Urinary bladder (tissue), 4 donors: ENCODE measurements at places on chromosomes 13 and 19.

DNA sequence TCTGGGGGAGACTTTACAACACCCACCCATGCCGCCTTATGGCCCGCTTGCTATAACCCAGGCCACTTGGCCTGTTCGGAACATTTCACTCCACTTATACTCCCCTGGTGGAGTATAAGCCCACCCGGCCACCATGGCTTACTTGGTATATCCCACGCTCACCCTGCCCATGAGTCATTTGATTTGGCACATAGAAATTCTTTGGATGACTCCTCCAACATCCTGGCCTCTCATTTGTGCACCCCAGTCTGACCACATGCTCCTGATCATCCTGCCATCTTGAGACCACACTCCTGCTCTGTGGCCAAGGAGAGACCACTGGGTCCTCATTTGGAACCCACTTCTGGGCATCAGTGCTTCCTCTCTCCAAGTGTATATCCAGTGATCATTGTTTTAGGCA, 5.2 kb downstream of the SPACA6 start:
- DNase-seq, result no peak

GRCh38 chr13:82878536-82878935, 1003.7 kb downstream of the SLITRK1 start:
- no peak for DNase-seq

- no peak for DNase-seq
These were observed 535 bp downstream of the CDKN2D start for GRCh38 chr19:10568062-10568825.

GRCh38 chr19:19185853-19186740, 5.9 kb downstream of the BORCS8 start:
- no peak for DNase-seq

- DNase-seq, result peak; percentile 88
These were observed 1.0 kb upstream of the UBE2M start for GRCh38 chr19:58559275-58560006.

DNA sequence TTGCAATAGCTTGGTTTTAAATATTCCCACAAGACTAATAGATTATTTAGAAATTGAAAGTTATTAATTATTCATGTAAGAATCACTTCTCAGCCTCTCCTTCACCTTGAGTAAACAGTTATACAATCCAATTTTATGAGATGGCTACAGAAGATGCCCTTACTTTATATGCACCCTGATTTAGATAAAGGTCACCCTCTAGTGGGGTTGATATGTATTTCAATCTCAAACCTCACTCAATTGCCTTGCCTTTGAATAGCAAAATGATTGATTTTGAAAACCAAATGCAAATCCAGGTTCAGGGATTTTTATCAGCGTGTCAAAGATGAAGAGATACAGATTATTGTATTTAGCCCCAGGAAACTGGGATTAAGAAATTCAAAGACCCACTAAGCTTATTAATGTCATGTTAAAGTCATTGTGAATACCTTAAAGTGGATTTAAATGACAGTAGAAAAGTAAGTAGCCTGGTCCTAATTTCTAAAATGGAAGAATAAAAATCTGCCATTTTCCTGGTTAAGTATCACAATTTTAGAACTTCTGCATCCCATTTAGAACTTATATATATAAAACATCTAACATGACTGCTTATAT, 305.1 kb downstream of the ITGBL1 start:
- DNase-seq, result no peak

DNA sequence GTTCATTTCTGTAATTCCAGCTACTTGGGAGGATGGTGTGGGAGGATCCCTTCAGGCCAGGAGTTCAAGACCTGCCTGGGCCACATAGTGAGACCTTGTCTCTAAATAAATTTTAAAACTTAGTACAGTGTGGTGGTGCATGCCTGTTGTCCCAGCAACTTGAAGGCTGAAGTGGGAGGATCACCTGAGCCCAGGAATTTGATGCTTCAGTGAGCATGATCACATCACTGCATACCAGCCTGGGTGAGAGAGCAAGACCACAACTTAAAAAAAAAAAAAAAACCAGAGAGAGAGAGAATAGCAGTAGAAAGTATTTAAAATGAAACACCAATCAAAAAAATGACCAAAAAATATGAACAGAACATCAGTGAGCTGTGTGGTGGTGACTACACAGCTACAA, 7.1 kb upstream of the ZNF823 start:
- no peak for DNase-seq

DNA sequence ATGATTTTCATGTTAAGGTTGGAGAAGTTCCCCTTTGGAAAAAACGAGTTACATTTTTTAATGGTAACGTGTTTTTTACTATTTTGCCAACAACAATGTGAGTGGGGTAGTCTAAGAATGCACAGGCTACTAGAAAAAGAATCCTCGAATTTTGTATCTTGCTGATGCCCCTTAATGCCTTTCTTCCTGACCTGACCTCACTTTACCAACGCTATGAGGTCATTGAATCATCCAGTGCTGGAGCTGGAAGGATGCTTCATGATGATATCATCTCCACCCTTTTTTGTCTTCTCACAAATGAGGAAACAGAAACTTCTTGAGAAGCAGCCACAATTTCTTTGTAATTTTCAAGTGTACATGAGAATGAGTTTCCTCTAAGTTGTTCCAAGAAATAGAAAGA, 8.2 kb upstream of the UBL3 start:
- DNase-seq, result no peak

DNA sequence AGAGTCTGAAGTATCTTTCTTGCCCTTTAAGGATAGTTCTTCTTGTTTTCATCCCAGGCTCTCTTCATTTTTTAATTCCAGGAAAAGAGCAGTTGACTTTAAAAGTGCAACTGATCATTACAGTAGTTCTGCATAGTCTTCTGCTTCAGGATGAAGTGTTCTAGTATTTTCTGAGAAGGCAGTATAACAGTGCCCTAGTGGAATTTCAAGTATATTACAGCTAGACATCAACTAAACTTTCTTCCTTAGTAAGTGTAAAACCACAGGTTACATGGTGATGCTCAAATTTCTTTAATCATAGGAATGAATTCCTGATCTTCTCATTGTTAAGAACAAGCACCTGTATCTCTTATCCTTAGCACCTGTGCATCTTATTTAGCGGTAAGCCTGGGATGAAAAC, 10.9 kb downstream of the NUFIP1 start:
- DNase-seq, result no peak

DNA sequence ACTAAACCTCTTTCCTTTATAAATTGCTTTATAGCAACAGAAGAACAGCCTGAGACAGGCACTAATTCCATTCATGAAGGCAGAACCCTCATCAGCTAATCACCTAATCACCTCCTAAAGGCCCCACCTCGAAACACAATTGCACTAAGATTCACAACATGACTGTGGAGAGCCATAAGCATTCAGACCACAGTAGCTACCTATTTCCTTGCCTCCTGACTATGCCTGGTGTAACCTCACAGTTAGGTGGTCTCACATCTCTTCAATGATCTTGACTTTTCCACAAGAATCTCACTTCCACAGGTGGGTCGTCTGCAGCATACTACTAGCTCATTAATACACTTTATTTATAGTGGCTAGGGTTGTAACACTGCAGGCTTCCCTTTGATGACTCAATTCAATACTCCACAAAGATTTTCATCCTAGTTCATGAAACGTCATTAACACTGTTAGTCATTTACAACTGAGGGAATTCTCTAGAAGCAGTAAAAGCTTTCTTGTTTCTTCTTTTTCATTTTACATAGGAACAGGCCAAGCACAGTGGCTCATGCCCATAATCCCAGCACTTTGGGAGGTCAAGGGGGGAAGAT, 27.1 kb downstream of the STK24 start:
- DNase-seq, result no peak

DNA sequence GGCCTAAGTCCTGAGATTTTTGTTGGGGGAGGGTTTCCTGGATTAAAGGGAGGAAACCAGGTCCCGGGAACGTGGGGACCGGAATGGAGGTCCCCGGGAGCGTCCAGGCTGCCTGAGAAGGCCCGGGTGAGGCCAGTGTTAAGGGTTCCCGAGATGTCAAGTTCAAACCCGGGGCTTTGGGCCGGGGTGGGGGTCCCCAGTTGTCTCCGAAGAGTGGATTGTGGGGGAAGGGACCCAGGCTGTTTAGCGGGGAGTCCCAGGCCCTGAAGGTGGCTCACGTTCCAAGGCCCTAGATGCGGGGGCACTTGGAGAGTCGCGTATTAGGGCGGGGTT, 262 bp downstream of the COX7A1 start:
- DNase-seq, result no peak

GRCh38 chr13:91955546-91956355, 557.3 kb downstream of the GPC5 start:
- no peak for DNase-seq

- DNase-seq, result no peak
These were observed 34.4 kb upstream of the ZNF562 start for GRCh38 chr19:9709305-9709704.

- no peak for DNase-seq
These were observed 91.3 kb downstream of the KCNRG start for GRCh38 chr13:50106559-50106958.

DNA sequence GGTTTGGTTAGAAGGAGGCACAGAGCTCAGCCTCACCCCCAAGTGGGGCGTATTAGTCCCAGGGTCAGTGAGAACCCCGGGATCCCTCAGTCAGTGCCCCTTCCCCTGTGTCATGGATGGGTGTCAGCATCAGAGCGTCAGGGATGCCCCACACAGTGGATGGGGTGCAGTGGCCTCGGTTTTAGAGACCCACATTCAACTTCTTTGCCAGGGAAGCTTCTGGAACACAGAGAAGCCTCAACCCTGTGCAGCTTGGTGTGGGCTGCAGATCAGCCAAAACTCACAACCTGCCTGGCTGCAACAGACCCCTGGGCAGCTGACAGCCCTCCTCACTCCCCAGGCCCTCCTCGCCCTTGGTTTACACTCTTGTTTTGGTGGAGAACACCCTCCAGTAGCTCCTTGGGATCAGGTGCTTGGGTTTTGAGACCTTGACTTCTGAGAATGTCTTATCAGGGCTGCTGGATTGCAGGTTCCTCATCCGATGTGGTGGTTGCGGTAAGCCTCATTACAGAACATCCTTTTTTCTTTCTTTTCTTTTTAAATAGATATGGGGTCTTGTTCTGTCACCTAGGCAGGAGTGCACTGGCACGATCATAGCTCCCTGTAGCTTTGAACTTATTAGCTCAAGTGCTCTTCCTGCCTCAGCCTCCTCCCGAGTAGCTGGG, 11.0 kb downstream of the ZNF333 start:
- no peak for DNase-seq

GRCh38 chr13:99993660-99994637, 12.4 kb downstream of the ZIC2 start:
- DNase-seq, result no peak

GRCh38 chr13:21402586-21403307, 56.4 kb downstream of the ZDHHC20 start:
- no peak for DNase-seq

DNA sequence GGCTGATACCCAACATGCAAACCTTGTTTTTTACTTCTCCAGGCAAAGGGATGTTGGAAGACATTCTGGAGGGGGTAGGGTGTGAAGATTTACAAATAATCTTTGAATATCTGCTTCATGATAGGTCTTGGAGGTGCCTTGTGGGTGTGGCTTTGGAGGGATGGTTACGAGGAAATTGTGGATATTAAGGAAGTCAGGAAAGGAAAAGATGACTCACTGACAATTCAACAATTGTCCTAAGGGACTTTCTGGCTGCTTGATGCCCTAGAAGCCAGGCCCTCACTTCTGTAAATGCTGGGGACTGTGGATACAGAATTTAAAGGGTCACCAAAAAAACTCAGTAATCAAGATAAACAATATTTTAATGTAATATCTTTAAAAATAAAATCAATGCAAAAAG, 37.4 kb upstream of the ZNF527 start:
- DNase-seq, result no peak

GRCh38 chr19:5590865-5591154, 23.1 kb upstream of the TINCR start:
- no peak for DNase-seq

DNA sequence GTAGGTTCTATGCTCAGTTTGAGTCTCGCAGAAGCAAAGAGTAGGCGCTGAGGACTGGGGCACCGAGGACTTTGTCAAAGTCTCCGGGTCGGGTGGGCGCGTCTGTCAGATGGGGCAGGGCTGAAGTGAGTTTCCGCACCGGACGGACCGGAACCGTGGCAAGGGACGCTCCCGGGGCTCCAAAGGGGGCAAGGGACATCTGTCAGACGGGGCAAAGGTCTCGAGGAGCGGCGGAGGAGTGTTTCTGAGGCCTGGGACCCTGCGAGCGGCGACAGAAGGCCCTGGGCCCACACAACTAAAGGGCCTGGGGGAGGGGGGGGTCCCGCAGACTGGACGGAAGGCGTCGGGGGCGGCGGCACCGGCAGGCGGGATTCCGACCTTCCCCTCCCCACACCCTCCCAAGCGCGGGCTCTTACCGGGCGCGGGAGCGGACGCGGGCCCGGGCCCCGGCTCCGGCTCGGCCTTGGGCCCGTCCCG, 13.3 kb upstream of the AKAP8L start:
- no peak for DNase-seq
